Hematopoietic multipotent progenitor cell (in vitro differentiated cells): ENCODE measurements at places on chromosomes 5 and 9. TPM values are rescaled to one million over a fixed set of nuclear protein-coding genes. Genes with fewer than 3 reads are reported as not detected.

Gene NPR2
- 1.6 TPM for total RNA-seq

Gene LOX
- total RNA-seq: 14.3 TPM

GRCh38 chr5:11048760-11049159 is 287.7 kb upstream of the DAP start:
- no peak for DNase-seq

GRCh38 chr9:71891557-71892189 is 19.3 kb downstream of the ABHD17B start:
- DNase-seq: no peak

- DNase-seq: no peak
Observed at GRCh38 chr9:132539096-132539495, 43.3 kb upstream of the BARHL1 start.

- DNase-seq: no peak
Observed at GRCh38 chr5:147961208-147961749, 54.9 kb upstream of the C5orf46 start.

- no peak for DNase-seq
Observed at GRCh38 chr5:179817890-179818745, 2.6 kb upstream of the SQSTM1 start.

- DNase-seq: no peak
Observed at GRCh38 chr5:181217803-181218062, 5.3 kb upstream of the TRIM41 start.

- no peak for DNase-seq
Observed at GRCh38 chr9:35568196-35568595, 36.9 kb upstream of the TESK1 start.

Gene ABLIM3
- total RNA-seq: 0.27 TPM

Gene MARVELD2
- 0.27 TPM for total RNA-seq

- no peak for DNase-seq
Observed at GRCh38 chr9:20335668-20336332, 286.5 kb downstream of the MLLT3 start.

Gene SPINK13
- total RNA-seq: not detected

DNA sequence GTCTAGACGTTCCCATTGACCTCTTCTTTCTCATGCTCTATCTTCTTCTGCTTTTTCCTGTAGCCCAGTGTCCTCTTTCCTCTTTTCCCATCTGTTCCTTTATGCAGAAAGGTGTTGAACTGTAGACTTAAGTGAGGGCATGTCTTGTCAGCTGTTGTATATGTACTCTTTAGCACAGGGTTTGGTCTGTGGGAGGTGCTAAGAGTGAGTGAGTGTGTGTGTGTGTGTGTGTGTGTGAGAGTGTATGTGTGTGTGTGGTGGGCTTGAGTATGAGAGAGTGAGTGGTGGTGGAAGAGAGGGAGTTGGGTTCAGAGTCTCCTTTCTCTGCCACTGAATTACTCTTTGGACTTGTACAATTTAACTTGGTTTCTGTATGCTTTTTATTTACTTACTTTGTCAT is 10.3 kb upstream of the ROPN1L start:
- DNase-seq: no peak

DNA sequence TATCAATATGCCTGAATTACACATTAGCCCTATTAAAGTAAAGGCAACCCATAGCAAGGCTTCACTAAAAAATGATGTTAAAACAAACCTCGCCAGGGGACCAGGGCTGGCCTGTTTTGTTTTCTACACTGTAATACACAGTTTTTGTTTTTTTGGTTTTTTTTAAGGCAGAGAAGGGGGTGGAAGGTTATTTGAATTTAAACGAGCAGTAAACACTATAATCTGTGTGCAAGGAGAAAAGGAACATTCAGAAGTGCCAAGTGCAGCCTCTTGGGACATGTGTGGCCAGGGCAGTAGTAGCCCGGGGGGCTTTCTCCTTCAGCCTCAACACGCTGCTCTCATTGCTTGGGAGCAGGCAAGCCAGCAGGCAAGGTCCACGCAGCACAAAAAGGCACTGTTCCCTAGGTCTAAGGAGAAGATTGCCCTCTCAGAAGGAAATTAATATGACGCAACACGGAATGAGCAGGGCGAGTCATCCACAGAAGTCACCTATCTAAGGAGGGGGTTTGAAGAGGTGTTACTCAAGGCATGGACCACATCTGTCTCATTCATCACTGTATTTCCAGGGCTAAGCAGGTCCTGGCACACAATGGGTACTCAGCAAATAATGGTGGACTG is 16.2 kb downstream of the SIL1 start:
- no peak for DNase-seq

Gene UAP1L1
- total RNA-seq: 14.8 TPM

Gene CMBL
- total RNA-seq: 14.3 TPM

DNA sequence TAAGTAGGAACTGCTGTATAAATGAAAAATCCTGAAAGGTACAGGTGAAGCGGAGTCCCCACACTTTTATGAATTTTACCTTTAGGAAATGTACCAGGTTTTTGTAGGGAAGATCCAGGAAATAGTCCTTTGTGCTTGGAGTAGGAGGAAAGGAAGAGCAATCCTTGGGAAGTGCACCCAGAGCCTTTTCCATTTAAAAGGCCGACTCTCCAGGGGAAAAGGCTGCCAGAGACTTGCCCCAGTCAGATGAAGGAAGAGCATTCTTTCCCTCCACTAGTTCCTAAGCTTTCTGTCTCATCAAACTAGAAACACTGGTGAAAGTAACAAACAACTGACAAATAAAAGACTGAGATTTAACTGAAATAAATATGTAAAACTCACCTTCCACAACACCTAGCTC is 779.4 kb upstream of the CDH6 start:
- no peak for DNase-seq

Gene ZNF483
- 1.1 TPM for total RNA-seq

Gene PANK3
- total RNA-seq: 12.4 TPM

DNA sequence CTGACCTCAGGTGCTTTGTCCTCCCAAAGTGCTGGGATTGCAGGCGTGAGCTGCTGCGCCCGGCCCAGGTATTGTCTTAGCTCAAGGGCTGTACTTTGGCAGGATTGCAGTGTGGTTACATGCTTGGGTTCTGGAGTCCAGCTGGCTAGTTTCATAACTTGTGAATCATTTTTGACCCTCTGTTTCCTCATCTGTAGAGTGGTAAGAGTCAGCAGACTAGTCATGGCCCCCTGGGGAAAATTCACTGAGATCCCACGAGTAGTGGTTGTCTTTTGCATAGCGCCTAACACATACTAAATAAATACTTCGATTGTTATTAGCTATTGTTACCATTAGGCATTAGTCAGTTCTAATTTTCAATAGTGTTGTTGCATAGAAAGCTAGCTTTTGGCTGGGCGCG is 14.3 kb downstream of the PTPA start:
- no peak for DNase-seq

Gene SLC9A3
- total RNA-seq: 3.5 TPM

- no peak for DNase-seq
Observed at GRCh38 chr5:39513236-39513635, 88.5 kb upstream of the DAB2 start.
